Activated B cell treated with CpG ODN at 0.5 μM for 24 hours (primary cell): ENCODE measurements at places on chromosomes 11 and 22.
A peak's percentile ranks its signal among the peaks of the same experiment; 100 is the strongest.

DNA sequence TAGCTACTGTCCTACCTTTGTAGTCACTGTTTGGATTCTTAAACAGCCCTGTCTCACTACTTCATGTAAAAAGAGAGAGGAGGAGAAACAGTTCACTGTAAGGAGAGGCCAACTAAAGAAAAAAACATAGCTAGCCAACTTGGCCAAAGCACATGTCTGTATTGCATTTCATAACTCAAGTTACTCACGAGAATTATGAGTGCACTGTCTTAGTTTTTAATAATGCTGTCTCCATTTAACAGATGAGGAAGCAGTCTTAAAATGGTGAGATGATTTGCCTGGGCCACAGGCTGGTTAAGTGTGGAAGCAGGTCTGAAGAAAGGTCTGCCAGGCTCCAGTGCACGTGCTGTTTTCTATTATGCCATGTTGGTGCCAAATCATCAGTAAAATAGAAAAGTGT is 104.5 kb downstream of the UVRAG start:
- peak overlapping the region; percentile 70 for H3K27ac ChIP-seq
- H3K27me3 ChIP-seq = no peaks in the 10 kb centered on the region
- H3K36me3 ChIP-seq = peaks cover 48% of the 10 kb centered on the region
- H3K4me3 ChIP-seq = peak overlapping the region; percentile 24
- H3K4me1 ChIP-seq = peaks cover 43% of the 10 kb centered on the region

DNA sequence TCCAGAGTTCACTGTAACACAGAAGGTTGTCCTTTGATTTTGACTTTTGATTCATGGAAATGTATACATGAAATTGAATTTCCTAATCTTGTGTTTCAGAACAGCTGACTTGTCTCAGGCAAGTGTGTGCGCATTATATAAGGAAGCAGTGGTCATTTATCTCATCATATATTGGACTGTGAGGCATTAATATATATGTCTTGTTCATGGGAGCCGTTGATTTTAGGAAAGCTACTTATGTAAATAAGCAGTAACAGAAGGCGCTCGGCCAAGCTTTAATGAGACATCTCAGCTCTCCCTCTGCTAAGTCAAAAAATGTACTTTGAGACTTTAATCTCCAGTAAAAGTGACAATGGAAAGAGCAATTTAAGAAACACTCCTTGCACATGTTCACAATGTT is 100.5 kb downstream of the PDHX start:
- no peaks in the 10 kb centered on the region for H3K36me3 ChIP-seq
- no peak overlapping the region for H3K27ac ChIP-seq
- no peak for DNase-seq

- peaks cover 23% of the 10 kb centered on the region for H3K27me3 ChIP-seq
- H3K4me3 ChIP-seq = no peak overlapping the region
- DNase-seq = no peak
- H3K4me1 ChIP-seq = no peaks in the 10 kb centered on the region
- H3K27ac ChIP-seq = no peak overlapping the region
Observed at GRCh38 chr11:124938206-124938765, 2.4 kb upstream of the HEPACAM start.

DNA sequence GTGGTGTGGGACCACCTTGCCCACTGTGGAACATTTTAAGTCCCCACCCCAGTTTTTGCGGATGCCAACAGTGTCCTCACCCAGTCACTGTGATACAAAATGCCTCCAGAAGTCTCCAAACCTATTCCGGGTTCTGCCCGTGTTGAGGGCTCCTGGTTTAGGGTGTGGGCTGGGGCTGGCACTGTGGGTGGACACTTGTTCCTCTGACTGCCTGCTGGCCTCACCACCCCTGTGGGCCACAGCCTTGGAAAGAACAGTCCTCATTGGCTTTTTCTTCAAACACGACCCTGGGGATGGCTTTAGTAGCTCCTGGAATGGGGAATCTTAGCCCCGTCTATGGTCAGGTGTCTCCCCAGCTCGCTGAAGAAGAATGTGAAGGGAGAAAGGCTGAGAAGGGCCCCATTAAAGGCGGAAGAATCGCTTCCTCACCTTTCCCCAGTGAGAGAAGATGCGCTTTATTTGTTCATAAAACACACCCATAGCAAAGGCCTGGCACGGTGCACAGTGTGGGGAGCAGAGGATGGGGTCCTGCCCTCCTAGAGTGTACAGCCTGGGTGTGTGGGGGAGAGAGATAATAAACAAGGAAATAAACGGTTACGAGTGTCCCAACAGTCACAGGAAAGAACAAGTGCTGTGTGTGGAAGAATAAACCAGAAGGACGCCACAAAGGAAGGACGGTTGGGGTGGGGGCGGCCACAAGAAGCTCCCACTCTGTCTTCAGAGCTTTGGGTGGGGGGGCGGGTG is 91.6 kb upstream of the SLC22A12 start:
- no peaks in the 10 kb centered on the region for H3K36me3 ChIP-seq
- H3K4me1 ChIP-seq = no peaks in the 10 kb centered on the region
- H3K27ac ChIP-seq = no peak overlapping the region
- no peak overlapping the region for H3K4me3 ChIP-seq

GRCh38 chr22:28051787-28052356 is 132.8 kb upstream of the PITPNB start:
- H3K4me3 ChIP-seq = no peak overlapping the region
- no peaks in the 10 kb centered on the region for H3K36me3 ChIP-seq
- no peak for DNase-seq

DNA sequence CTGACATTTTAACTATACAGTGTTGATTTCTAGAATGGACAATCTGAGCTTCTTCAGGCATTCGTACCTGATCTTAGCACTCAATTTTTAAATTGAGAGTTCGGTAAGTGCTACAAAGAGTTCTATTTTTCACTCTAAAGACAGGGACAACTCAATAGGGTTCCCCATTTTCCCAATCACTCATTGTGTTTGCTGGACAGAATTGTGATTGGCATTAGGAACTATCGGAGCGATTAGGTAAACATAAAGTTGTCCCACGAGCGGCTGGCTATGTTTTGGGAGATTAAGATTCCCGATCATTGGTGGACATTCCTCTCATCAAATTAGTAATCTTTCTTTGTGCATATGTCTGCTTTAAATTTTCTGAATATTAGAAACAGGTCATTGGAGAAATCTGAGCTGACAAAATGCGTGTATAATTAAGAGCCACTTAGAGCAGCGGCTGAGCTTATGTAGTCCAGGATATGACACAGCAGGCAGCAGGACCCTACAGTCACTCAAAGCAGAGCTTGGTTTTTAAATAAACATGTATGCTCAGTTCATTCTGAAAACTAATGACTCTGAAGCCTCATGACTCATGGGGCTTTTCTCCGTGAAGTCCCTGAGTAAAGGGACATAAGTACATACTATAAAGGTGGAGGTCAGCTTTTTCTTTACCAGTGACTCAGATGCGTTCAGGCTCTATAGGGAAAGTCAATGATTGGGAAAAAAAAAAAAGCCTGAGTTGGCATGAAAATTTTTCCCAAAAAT is 109.4 kb downstream of the GRIA4 start:
- H3K4me1 ChIP-seq = no peaks in the 10 kb centered on the region
- no peaks in the 10 kb centered on the region for H3K36me3 ChIP-seq
- no peak overlapping the region for H3K27ac ChIP-seq
- no peaks in the 10 kb centered on the region for H3K27me3 ChIP-seq
- no peak for DNase-seq

- peaks cover 20% of the 10 kb centered on the region for H3K27me3 ChIP-seq
- no peak overlapping the region for H3K27ac ChIP-seq
- H3K36me3 ChIP-seq = no peaks in the 10 kb centered on the region
- no peak overlapping the region for H3K4me3 ChIP-seq
- no peaks in the 10 kb centered on the region for H3K4me1 ChIP-seq
Observed at GRCh38 chr22:44537015-44537414, 39.0 kb upstream of the RTL6 start.

GRCh38 chr11:5679811-5680210 is 5.1 kb downstream of the TRIM5 start:
- peaks cover 65% of the 10 kb centered on the region for H3K36me3 ChIP-seq
- DNase-seq = no peak
- no peak overlapping the region for H3K27ac ChIP-seq

DNA sequence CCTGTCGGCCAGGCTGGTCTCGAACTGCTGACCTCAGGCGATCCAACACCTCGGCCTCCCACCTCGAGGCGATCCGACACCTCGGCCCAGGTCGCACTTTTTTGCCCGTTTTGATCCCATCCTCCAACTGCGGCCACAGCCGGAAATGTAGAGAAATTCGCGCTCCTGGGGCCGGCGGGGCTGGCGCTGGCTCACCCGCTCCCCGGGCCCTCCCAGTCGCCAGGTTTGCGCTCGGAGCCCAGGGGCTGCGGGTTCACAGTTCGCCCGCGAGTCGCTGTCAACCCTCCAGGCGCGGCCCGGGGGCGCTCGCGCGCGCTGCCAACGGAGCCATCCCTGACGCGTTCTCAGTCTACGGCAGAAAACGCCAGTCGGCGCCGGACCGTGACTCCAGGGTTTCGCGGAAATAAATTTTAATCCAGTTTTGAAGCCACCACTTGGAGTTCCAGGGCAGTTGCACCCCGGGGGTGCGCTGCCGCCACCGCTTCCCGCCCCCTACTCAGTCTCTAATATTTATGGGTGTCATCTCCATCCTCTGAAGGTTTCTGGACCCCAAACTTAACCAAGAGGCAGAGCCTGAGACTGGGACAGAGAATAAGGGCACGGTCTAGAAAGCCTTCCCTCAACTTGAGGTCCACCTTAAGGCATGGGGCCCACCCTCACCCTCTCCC is 1.5 kb upstream of the KLHDC7B start:
- no peaks in the 10 kb centered on the region for H3K27me3 ChIP-seq
- peaks cover 9% of the 10 kb centered on the region for H3K36me3 ChIP-seq
- peak; percentile 80 for DNase-seq
- peaks cover 56% of the 10 kb centered on the region for H3K4me1 ChIP-seq
- H3K27ac ChIP-seq = peak overlapping the region; percentile 82

DNA sequence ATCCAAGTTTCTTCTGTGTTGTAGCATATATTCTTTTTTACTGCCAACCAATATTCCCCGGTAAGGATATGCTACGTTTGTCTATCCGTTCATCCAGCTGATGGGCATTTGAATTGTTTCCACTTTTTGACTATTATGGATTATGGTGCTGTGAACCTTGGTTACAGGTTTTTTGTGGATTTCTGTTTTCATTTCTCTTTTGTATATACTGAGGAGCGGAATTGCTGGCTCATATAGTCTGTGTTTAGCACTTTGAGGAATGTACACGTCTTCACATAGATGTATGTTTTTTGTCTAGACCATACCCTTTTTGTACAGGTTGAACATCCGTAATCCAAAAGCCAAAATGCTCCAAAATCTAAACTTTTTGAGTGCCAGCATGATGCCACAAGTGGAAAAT is 23.6 kb downstream of the RCOR2 start:
- H3K4me1 ChIP-seq = peaks cover 47% of the 10 kb centered on the region
- H3K27ac ChIP-seq = peak overlapping the region; percentile 30
- DNase-seq = no peak

- no peak overlapping the region for H3K27ac ChIP-seq
- H3K4me3 ChIP-seq = no peak overlapping the region
- H3K36me3 ChIP-seq = no peaks in the 10 kb centered on the region
- H3K27me3 ChIP-seq = peaks cover 16% of the 10 kb centered on the region
- no peak for DNase-seq
- no peaks in the 10 kb centered on the region for H3K4me1 ChIP-seq
Observed at GRCh38 chr22:35205961-35206360, 51.3 kb upstream of the HMGXB4 start.

DNA sequence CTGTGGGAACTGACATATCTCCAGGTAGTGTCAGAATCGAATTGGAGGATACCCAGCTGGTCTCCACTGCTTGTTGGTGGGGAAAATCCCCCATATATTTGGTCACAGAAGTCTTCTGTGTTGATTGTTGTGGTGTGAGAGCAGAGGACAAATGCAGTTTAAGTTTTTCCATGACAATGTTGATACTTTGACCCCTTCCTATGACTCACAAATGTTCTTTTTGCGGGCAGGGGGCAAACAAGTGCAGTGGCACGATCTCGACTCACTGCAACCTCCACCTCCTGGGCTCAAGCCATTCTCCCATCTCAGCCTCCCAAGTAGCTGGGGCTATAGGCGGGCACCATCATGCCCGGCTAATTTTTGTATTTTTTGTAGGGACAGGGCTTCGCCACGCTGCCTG is 7.4 kb upstream of the PATL1 start:
- no peaks in the 10 kb centered on the region for H3K36me3 ChIP-seq
- no peak overlapping the region for H3K27ac ChIP-seq
- H3K4me3 ChIP-seq = no peak overlapping the region

GRCh38 chr11:80173371-80174136 is 732.7 kb upstream of the TENM4 start:
- DNase-seq = no peak
- H3K27ac ChIP-seq = no peak overlapping the region
- H3K4me3 ChIP-seq = no peak overlapping the region
- H3K27me3 ChIP-seq = no peaks in the 10 kb centered on the region

- no peak overlapping the region for H3K27ac ChIP-seq
- DNase-seq = no peak
- no peaks in the 10 kb centered on the region for H3K27me3 ChIP-seq
Observed at GRCh38 chr11:69276165-69276564, 17.8 kb upstream of the MYEOV start.

GRCh38 chr11:12784445-12784844 is 110.2 kb downstream of the TEAD1 start:
- no peaks in the 10 kb centered on the region for H3K36me3 ChIP-seq
- no peaks in the 10 kb centered on the region for H3K4me1 ChIP-seq
- no peak overlapping the region for H3K27ac ChIP-seq
- peaks cover 3% of the 10 kb centered on the region for H3K27me3 ChIP-seq

GRCh38 chr22:46148336-46148735 is 2.0 kb upstream of the PPARA start:
- peaks cover 5% of the 10 kb centered on the region for H3K36me3 ChIP-seq
- H3K4me1 ChIP-seq = peaks cover 21% of the 10 kb centered on the region

DNA sequence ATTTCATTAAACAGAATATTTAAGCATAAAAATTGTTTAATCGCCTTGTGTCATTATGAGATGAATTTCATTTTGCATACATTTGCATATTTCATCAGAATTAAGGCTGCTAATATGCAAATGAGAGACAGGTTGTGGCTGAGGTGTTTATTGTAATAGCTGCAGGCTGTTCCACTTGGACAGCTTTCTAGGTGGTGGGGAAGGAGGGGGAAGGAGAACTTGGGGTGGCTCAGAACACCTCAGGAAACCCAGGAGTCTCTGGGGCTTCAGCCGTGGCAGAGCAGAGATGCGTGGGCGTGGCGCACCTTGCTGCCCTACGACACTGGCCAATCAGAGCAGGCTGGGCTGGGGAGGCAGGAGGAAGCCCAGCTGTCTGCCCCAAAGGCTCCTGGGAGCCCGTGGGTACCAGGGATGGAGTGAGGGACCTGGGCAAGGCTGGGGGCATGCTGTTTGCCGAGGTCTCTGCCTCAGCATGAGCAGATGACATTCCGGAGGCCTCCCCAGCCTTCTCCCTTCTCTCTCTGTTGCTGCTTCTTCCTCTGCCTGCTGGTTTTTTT is 542.9 kb downstream of the MN1 start:
- peaks cover 5% of the 10 kb centered on the region for H3K27me3 ChIP-seq
- H3K27ac ChIP-seq = no peak overlapping the region
- no peaks in the 10 kb centered on the region for H3K4me1 ChIP-seq

GRCh38 chr11:50186146-50186545 is 153.5 kb downstream of the OR4C45 start:
- no peak overlapping the region for H3K4me3 ChIP-seq
- no peak for DNase-seq
- H3K27me3 ChIP-seq = no peaks in the 10 kb centered on the region
